ENCODE measurements at places on chromosomes 11 and 22.

GRCh38 chr22:20957683-20958431 is 9.2 kb upstream of the AIFM3 start:
- DNase-seq = no peak

GRCh38 chr11:2867722-2868505 is 17.7 kb downstream of the CDKN1C start:
- DNase-seq = no peak

DNA sequence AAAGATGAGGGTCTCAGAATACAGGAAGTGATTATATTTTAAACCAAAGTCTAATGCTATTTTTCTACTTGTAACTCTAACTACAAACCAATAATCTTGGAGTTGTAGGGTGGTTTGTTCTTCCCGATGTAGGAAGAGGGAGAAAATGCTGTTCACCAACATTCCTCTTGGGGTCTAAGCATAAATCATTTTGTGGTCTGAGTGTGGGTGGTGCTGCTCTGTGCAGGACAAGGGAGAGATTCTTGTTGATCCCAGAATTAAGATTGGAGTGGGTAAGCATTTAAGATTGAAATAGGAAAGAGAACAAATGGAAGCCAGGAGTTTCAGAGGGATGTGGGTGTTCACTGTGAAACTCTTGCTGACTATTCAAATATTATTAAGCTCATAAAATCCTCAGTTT is 38.6 kb upstream of the MMP13 start:
- no peak for DNase-seq

DNA sequence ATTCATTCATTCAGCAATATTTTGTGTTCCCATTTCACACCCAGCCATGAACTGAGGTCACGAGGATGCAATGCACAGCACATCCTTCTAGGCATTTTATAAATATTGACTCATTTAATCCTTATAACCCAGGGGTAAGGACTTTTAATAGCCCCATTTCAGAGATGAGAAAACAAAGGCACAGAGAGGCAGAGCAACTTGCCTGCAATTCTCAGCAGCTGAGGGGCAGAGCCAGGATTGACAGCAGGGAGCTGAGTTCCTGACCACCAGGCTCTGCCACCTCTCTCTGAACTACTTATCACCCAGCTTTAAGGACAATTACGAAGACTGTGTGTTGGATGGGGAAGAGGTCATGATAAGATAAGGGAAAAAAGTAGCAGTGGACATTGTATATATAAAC is 12.8 kb upstream of the FGF3 start:
- no peak for DNase-seq

- no peak for DNase-seq
Measured at GRCh38 chr11:77088236-77089003, 14.2 kb upstream of the OMP start.

GRCh38 chr11:44624761-44625221 is 59.3 kb downstream of the CD82 start:
- DNase-seq = no peak

- DNase-seq = no peak
Measured at GRCh38 chr11:66996609-66997273, 21.6 kb downstream of the C11orf86 start.

DNA sequence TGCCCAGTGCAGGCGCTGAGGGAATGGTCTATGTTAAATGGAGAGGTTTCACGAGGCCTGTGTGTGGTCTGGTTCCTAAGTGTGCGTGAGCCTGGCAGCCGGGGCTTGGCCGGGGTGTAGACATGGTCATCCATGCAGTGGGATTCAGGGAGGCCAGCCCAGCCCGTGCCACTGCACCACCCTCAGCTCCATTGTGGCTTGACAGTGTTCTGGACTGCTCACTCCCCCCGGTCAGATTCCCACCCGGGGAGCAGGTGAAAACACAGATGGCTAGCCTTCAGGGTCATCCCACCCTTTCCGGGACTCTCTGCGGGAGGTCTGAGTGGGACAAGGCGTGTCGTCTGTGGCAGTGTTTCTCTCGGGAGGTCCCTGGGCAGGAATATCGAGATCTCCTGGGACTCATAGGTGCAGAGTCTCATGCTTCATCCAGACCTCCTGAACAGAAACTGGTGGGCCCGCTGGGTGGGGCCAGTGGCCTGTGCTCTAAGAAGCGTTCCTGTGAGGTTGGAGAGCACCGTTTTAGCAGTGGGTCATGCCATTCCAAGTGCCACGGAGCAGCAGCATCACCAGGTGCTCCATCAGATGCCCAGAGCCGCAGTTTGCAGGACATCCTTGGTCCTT is 52.3 kb downstream of the ST14 start:
- no peak for DNase-seq

GRCh38 chr11:74507582-74507981 is 14.1 kb upstream of the LIPT2 start:
- DNase-seq = no peak

GRCh38 chr22:46465345-46465720 is 72.1 kb downstream of the CELSR1 start:
- DNase-seq = no peak

DNA sequence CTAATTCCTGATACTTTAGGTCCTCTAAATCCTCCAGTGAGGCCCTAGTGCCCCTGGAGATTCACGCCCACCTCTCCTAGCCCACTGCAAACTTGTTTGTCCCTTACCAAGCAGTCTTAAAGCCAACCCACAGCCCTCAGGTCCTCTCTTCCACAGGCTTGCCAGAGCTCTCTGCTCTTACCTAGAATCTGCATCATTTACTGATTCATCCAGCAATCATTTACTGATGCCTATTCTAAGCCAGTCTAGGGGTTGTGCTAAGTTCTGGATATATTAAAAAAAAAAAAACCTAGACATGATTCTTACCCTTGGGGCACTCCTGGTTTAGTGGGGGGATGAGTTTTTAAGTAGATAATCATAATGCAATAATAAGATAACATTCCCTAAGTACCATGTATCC is 43.0 kb upstream of the PLET1 start:
- no peak for DNase-seq

- DNase-seq = no peak
Measured at GRCh38 chr11:1421291-1421690, 31.6 kb downstream of the BRSK2 start.

GRCh38 chr22:39309364-39309861 is 10.0 kb downstream of the RPL3 start:
- DNase-seq = no peak

DNA sequence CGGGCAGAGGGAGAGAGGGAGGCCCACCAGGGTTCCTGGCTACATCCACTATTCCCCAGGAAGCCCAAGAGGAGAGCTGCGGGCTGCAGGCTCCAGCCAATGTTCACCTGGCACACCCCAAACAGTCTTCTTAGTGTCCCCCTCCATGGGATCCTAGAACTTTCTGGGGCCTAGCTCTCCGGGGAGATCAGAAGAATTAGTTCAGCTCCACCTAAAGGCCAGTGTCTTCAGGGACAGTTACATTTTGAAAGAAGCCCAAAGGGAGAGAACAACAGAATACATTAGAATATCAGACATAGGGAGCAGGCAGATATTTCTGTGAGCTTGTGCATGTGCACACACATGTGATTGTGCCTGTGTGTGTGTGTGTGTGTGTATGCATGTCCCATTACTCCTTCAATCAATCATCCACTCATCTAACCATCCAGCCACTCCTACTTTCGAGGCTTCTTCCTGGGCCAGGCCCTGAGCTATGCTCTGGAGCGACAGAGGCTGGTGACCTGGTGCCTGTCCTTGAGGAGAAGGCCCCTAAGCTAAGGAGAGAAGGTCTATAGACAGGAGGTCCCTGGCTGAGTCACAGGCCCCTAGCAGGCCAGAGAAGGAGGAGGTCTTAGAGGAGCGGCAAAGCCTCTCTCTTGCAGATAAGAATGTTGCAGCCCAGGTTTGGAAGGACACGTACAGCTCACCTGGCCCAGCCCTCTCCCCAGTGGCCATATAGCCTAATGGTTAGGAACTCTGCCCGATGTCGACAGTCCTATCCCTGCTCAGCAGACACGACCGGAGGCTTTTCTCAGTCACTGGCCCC is 165.5 kb downstream of the DSCAML1 start:
- DNase-seq = no peak

GRCh38 chr11:94183886-94184264 is 55.2 kb downstream of the PANX1 start:
- no peak for DNase-seq

DNA sequence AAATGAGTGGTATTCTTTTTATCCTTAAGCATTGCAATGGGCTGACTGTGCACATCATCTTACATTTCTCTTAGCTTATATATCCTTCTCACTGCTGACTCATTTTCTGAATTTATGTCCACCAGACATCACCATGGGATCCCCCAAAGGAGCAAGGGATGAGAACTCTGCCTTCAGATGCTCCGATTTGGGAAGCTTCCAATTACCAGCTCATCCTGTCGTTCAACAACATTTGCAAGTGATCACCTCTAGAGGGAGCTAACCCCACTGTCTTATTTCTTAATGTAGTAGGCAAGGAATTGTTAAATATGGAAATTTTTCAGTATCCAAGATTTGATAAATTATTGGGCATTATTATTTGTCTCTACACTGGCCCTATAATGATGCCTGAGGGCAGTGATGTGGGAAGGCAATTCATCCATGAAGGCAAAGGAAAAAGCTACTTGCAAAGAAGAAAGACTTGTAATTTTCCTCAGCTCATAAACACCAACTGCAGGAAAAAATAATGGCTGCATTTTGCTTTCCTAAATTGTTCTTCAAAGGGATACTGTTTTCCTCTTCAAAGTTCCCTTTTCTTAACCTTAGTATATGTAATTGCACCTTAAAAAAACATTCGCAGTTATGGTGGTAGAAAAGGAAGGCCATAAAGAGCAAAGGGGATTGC is 102.4 kb upstream of the FSHB start:
- no peak for DNase-seq

DNA sequence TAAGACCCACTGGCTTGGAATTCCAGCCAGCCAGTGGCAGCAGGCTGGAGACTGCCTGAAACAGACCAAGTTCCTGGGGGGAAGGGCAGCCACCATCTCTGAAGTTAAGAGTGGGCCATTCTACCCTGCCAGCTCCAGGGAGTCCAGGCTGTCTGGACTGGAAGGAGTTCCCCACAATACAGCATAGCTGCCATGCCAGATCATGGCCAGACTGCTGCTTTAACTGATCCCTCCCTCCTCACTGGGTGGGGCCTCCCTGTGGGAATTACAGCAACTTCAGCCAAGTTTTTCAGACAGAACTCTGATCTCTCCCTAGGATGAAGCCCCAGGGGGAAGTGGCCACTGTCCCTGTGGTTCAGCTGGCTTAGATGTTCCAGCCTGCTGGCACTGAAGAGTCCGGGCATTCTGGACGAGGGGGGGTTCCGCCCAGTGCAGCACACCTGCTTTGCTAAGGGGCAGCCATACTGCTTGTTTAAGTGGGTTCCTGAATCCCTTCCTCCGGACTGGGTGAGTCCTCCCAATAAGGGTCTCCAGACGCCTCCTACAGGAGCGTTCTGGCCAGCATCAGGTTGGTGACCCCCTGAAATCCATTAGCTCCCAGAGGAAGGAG is 455.4 kb downstream of the DLG2 start:
- no peak for DNase-seq

GRCh38 chr11:6156628-6157359 is 13.3 kb downstream of the OR52B2 start:
- DNase-seq = no peak

DNA sequence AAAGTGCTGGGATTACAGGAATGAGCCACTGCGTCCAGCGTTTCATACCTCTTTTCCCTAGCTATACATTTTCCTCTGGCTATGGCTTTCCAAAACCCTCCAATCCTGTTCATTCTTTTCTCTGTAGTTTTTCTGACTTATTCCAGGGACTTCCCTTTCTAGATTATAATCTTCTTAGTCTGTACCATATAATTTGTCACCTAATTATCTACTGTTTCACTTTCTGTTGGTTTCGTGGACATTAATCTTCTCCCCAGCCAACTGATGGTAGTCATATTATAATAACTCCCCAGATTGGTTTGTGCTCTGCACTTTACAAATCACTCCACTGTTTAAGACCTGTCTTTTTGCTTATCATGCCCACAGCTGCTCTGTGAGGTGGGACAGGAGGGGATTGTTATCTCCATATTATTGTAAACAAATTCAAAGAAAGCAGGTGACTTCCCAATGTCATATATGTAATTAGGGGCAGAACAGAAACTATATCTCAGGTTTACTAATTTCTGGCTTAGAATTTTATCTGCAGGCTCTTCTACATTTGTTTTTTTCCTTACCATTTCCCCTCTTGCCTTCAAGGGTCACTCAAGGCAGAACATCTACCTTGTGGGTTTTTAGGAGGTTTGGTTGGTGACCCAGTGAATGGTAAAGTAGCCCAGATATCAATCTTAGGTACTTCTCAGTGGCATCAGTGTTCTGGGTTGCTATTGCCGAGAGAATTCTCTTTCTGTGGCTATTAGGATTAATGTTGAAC is 23.9 kb downstream of the STIM1 start:
- DNase-seq = no peak

DNA sequence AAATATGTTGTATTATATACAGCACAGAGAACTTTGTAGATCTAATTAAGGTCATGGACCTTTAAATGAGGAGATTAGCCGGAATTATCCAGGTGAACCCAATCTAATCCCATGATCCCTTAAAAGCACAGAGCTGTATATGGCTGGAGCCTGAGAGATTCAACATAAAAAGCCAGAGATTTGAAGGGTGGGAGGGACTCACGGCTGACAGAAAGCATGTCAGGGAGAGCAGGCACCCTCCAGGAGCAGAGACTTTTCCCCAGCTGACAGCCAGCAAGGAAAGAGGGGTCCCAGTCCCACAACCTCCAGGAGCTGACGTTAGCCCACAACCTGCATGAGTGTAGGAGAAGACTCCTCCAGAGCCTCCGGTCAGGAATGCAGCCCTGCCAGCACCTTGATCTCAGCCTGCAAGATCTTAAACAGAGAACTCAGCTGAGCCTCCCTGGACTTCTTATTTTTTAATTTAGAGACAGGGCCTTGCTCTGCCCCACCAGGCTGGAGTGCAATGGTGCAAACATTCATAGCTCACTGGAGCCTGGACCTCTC is 20.0 kb upstream of the ADA2 start:
- no peak for DNase-seq

GRCh38 chr11:19672586-19673206 is 39.9 kb upstream of the NAV2 start:
- DNase-seq = no peak

DNA sequence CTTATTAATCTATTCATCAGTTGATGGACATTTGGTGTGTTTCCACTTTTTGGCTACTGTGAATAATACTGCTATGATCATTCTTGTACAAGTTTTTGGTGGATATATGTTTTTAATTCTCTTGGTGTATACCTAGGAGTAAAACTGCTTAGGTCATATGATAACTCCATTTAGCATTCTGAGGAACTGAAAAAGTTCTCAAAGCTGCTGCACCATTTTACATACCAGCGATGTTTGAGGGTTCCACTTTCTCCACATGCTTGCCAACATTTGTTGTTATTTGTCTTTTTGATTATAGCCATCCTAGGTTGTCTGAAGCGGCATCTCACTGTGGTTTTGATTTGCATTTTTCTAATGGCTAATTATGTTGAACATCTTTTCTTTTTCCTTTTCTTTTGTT is 4.1 kb upstream of the ACER3 start:
- no peak for DNase-seq

DNA sequence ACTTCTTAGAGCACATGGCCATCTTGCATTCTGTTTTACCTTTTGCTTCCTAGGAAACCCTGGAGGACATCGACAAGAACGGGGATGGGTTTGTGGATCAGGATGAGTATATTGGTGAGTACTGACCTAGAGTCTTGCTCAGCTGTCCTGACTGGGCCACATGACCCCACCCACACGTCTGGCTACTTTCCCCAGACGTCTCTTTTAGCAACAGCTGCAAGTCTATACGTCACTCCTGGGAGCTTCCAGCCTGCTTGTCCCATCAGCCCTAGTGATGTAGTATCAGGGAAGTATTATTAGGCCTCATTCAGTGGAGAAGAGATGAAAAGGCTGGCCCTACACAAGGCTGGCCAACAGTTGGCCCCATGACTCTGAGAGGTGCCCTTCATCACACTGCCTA is 9.6 kb downstream of the RCN1 start:
- no peak for DNase-seq

GRCh38 chr11:93614173-93614722 is 47.2 kb upstream of the CEP295 start:
- no peak for DNase-seq

All from NCI-H524 treated with DMSO at 0.1 percent for 48 hours (cell line).